ENCODE measurements at places on chromosomes 6 and 20.

GRCh38 chr6:73797861-73798260, 101.9 kb downstream of the CD109 start:
- DNase-seq: no peak

DNA sequence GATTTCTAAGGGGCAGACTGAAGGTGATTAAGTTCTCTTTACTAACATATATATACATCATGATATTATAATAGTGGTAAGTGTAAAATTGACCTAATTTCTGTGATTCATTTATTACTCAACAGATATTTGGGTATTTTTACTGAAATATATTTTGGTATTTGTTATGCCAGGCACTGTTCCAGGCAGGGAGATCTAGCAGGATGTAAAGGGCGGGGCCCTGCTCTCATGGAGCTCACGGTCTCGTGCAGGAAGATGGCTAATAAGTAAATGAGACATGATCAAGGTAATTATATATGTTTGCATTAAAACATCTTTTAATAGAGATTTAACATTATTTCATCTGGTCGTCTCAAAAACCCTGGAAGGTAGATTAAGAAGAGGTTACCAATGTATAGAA, 27.7 kb downstream of the FAM50B start:
- DNase-seq: no peak

DNA sequence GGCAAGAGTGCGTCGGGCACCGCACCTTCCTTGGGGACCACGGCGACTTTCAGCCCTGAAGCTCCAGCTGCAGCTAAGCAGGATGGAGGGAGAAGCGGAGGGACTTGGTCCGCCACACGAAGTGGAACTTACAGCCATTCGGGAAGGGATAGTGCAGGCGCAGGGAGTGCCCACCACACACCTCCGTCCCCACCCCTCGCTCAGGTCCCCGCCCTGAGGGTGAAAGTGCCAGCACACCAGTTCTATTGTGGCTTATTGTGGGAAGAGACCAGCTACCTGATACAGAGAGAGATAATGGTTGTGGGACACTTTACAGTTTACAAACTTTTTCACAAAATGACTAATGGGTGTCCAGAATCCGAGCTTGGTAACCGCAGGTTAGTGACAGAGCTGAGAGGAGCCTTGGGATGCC, 76.1 kb downstream of the IRF4 start:
- no peak for DNase-seq

DNA sequence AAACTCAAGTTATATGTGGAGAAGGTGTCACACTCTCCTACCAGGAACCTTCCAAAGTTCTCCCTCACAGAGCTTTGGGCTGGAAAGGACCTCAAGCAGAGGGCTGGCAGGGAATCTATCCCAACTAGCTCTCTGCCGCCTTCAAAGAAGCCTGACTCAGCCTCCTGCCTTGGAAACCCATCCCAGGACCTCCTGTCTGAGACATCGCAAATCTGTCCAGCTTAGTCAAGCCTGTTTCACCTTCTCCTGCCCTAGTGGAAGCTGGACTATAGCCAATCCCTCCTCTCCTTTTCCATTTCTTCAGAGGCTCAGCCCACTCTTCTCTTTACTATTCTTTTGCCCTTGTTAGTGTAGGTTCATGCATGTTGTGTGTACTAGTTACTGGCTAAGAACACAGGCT, 48.2 kb upstream of the FOXP4 start:
- DNase-seq: no peak

- DNase-seq: no peak
These were observed 136.8 kb upstream of the RNF24 start for GRCh38 chr20:4151991-4152695.

- DNase-seq: no peak
These were observed 308.6 kb upstream of the ZFP64 start for GRCh38 chr20:52500157-52500556.

GRCh38 chr20:36646678-36647077, 682 bp upstream of the SLA2 start:
- DNase-seq: no peak

- DNase-seq: no peak
These were observed 32.7 kb upstream of the PSMF1 start for GRCh38 chr20:1085492-1086276.

GRCh38 chr20:4684837-4685413, 36.8 kb upstream of the PRND start:
- DNase-seq: no peak

DNA sequence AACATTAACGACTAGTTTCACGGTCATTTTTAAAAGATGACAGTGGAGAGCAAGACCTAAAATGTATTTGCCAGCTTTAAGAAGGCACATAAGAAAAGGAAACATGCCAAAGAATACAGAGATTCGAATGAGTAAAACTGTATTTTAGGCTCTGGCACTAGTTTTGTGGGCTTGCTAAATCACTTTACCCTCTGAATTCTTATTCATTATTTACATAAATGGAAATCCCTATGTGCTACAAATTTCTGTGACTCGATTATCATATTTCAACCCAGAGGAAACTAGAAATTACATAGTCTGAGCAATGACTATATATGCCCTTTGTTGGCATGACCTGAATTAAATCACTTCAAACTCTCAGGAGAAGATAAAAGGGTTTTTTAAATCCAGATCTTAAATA, 441.7 kb upstream of the RNF217 start:
- no peak for DNase-seq

DNA sequence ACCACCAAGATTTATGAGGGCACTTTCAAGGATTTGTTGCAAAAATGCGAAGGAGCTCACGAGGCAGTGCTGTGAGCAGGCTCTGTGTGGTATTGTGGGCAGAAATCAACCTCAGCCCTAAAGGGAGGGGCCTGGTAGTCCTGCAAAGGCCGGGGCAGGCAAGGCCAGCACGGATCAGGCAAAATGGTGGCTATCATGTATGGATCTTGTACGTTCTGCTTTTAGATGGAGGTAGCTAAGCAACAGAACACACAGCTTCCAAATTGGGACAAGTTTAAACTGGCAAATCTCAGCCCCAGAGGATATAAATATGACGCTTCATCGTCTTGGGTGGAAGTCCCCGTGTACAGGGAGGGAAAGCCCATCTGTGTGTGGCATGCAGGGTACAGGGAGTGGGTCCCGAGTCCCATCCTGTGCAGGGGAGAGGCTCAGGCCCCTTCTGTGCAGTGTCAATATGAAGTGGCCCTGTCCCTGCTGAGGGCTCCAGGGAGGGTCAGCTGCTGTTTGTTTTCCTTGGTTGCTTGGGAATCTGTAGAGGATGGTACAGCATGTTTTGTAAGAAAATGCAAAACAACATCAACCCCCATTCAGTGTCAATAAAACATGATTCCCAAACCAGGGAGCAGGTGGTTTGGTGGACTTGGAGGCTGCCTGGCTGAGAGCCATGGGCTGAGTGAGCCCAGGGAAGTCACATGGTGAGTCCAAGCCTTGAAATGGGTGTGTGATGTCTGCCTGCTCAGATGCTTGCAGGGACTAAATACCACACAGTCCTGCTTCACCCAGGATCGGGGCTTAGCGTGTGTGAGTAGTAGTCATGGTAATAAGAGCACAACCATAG, 113.0 kb downstream of the SYCP2 start:
- no peak for DNase-seq

DNA sequence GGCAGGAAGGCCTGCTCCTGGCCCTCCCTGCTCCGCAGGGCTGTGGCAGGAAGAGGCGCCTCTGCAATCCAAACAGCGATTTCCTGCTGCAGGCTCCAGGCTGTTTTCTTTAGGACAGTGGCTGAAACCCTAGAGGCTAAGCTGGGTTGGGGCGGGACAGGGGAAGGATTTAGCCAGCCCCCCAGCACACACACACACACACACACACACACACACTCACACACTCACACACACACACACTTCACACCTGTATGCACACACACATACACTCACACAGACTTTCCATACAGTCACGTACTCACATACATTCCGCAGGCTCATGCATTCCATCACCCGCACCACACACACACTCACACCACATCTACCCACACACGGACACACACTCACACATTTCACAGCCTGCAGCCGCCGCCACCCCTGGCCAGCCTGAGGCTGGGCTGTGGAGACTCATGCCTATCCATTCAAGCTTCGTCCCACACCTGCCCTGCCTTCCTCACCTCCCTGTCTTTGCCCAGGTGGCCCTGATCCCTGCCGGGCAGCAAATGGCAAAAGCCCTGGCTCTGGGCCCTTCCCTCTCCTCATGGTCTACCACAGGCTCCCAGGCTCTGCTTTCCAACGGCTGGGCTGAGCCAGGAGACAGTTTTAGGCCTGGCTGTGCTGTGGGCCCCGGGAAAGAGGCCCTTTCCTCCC, 17.9 kb downstream of the MDFI start:
- DNase-seq: no peak

GRCh38 chr6:78607189-78607588, 260.2 kb upstream of the IRAK1BP1 start:
- DNase-seq: no peak

DNA sequence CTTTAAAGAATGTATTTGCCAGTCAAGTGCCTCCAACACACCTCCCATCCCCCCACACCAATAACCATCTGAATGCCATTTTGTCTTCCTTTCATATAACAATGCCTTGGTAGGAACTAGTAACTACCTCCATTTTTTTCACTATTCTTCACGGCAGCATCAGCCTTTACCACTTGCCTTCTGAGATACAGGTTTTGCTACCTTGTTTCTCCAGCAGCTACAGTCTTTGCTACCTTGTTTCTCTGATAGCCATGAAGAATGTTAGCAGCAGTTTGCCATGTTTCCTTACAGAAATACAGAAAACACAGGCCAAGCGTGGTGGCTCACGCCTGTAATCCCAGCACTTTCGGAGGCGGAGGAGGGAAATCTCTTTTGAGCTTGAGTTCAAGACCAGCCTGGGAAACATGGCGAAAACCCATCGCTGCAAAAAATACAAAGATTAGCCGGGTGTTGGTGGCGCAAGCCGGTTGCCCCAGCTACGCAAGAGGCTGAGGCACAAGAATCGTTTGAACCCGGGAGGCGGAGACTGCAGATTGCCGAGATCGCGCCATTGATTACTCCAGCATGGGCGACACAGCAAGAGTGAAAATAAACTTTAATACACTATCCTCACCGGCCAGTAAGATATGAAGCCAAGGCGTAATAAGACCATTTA, 100.9 kb downstream of the HFE start:
- DNase-seq: no peak

GRCh38 chr6:44221961-44222335, 1.4 kb upstream of the SLC29A1 start:
- no peak for DNase-seq

DNA sequence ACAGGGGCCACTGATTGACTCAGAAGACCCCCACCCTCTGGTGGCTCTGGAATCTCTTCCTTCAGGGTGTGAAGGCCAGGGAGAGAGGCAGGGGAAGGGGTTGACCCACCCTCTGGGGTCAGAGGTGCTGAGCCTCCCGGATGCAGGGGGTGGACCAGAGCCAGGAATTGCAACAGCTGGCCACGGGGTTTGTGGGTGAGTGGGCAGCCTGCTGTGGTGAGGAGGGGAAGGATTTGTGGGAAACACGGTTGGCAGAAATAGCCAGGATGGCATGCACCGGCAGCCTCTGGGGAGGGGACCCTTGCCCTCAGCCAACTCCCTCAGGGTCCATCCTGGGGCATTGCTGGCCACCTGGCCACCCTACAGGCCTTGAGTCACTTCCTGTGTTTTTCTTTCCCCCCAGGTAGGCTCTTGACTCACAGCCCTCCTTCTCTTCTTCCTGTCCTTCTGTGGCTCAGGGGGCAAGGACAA, 92.8 kb downstream of the MRPL14 start:
- DNase-seq: no peak

GRCh38 chr20:61937146-61937962, 128.3 kb downstream of the TAF4 start:
- DNase-seq: no peak

- DNase-seq: no peak
These were observed 202.6 kb downstream of the SOD2 start for GRCh38 chr6:159490298-159490937.

- DNase-seq: no peak
These were observed 36.8 kb downstream of the PMEPA1 start for GRCh38 chr20:57672953-57673575.

DNA sequence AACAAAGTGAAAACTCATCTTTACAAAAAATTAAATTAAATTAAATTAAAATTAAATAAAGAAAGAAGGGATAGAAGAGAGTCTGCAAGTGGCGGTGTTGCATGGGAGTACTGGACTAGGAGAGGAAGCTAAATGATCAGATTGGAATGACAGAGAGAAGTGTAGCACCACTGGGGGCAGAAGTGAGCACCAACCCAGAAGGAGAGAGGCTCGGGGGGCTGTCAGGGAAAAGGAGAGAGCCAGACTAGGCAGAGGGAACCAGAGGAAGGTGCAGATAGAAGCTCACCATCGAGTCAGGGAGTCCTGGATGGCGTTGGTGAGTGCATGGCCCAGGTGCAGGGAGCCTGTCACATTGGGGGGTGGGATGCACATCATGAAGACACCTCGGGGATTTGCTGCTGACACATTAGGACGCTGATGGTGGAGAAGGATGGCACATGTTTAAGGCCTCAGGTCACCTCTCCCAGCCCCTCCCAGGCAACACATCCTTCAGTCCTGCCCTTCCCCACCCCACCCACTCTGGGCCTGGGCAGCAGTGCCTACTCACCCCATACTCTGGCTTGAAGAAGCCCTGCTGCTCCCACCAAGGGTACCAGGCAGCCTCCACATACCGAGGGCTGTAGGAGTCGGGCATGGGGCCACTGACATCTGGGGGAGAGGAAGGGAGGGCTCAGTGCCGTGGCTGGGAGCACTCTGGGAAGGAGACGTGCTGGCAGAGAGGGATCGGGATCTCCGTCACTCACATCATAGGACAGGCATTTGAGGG, 4.0 kb downstream of the VARS1 start:
- DNase-seq: no peak

DNA sequence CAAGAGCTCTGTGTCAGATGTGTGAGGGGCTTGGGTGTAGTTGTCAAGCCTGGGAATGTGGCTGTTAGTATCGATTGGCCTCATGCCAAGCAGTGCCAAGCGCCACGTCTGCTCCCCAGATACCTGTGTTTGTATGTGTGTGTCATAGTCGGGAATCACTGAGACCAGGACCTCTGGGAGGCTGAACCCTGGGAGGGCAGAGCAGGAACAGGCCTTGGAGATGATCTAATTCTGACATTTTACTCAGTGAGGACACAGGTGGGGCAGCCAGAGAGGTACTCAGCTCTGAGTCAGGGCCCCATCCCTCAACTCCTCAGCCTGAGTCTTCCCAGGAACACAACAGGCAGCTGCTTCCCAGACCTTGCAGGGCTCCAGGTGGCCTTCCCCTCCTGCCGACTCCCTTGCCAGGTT, 51.2 kb upstream of the FANCE start:
- DNase-seq: no peak

GRCh38 chr6:162638931-162639574, 88.5 kb downstream of the PRKN start:
- DNase-seq: no peak
